ENCODE measurements at places on chromosomes 7 and 10.

- DNase-seq: no peak
Measured at GRCh38 chr10:21055339-21056135, 158.4 kb upstream of the NEBL start.

DNA sequence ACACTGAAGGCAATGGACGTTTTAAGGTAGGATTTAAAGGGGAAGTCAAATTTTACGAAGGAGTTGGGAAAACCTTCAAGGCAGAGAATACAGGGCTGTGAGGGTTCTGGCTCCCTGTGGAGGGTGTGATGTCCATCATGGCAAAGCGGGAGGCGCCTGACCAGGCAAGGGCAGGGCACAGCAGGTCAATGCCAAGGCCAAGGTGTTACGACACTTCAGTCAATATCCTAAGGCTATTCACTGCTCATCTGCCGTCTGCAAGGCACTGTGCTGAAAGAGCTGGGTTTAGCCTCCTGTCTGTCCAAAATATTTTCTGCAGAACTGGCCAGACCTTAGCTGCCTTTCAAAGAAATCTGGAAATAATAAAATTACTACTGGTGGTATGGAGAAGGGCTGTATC, 297.9 kb upstream of the MGMT start:
- DNase-seq: no peak

DNA sequence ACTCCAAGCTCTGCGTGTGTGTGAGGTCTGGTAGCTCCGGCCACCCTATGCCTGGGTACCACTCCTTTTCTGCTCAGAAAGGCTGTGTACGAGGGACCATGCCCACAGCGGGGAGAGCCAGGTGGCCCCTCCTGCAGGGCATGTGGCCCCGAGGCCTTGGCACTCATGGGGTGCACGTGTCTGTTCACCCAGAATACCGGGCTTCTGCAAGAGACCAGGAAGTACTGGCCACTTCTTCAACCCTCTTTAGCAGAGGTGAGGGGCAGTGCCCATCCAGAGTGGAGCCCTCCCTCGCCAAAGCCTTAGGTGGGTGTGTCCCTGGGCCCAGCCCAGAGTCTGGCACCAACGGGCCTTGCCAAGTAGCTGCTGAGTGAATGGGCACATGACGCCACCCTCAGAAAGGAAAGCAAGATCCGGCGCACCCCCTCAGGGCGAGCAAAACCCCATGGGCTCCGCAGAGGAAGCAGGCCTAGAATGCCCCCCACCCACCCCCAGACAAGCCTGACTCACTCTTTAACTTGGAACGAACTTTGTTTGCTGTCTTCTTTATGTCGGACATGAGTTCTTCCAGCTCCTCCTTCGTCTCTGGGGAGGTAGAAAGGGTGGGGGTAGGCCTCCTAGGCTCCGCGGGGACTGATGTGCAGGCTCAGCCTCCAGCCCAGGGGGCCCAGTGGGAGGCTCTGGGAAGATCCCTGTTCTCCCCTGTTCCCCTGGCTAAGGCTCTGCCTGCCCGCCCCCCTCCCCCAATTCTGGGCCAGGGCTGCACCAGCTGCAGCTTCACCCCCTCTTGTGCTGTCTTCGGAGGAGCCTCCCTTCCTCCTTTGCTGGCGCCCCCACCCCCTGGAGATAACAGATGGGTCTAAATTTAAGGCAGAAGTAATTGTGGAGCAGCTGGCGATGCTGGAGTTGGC, 14.6 kb downstream of the STX1A start:
- no peak for DNase-seq

DNA sequence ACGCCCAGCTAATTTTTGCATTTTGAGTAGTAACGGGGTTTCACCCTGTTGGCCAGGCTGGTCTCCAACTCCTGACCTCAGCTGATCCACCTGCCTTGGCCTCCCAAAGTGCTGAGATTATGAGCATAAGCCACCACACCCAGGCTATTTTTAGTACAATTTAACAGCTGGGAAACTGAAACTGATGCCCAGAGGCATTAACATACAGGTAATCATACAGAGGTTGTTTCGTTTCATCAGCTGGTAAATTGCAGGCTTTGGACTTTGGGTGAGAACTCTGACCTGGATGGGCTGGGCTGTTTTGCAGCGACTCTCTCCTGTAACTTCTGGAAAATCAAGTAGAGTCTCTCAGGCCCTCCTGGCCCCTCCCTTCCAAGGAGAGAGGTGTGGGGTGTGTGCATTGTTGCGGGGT, 6.2 kb upstream of the ACHE start:
- DNase-seq: no peak
